Activated CD4-positive, alpha-beta T cell treated with anti-CD3 and anti-CD28 coated beads for 36 hours (primary cell): ENCODE measurements at places on chromosomes 16 and 17. TPM values are rescaled to one million over a fixed set of nuclear protein-coding genes. Genes with fewer than 3 reads are reported as not detected.

Gene SLC13A2
- total RNA-seq = not detected

Gene ZG16B
- total RNA-seq = 0.65 TPM

Gene TNS4
- 12.8 TPM for total RNA-seq

Gene SLC47A1
- 0.25 TPM for total RNA-seq

- no peaks in the 10 kb centered on the region for H3K4me1 ChIP-seq
- H3K4me3 ChIP-seq = no peak overlapping the region
- H3K36me3 ChIP-seq = no peaks in the 10 kb centered on the region
- peaks cover 2% of the 10 kb centered on the region for H3K27me3 ChIP-seq
- H3K27ac ChIP-seq = no peak overlapping the region
Measured at GRCh38 chr16:85187002-85187401, 74.7 kb upstream of the CIBAR2 start.
